Foreskin melanocyte (primary cell): ENCODE measurements at places on chromosomes 12 and 14.

- DNase-seq, result peak; percentile 37
Observed at GRCh38 chr12:57182918-57183575, 33.5 kb upstream of the NXPH4 start.

DNA sequence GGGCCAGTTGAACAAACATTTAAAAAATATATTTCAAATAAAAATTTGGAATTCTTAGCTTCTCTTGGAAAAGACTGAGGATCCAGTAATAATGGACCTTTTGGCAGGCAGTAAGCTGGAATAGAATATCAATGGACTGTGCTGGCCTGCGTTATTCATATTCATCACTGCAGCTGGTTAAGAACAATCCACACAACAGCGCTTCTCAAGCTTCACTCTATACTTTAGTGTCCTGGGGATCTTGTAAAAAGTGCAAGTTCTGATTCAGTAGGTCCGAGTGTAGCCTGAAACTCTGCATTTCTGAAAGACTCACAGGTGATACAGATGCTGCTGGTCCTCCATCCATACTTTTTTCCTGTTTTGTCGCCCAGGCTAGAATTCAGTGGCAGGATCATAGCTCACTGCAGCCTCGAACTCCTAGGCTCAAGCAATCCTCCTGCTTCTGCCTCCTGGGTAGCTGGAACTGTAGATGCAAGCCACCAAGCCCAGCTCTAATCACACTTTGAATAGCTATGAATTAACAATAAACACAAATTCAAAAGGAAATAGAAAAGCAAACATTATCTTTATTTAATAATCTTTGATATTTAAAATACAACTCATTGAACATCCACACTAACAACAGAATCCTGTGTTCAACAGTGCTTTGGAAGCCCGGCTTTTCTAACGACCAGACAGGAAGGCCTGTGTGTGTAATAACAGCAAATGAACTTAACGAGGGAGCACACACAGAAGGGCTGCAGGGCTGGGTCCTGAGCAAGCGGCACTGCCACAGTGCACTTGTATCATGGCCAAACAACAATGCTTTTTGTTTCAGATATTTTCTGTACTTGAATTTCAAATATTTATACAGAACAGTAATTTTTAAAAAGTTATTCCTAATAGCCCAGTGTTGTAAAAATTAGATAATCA is 18.4 kb upstream of the TRIP11 start:
- DNase-seq, result no peak

GRCh38 chr12:75982979-75983660 is 48.5 kb downstream of the PHLDA1 start:
- DNase-seq, result no peak

- DNase-seq, result no peak
Observed at GRCh38 chr12:6444031-6444430, 724 bp upstream of the CD27 start.

DNA sequence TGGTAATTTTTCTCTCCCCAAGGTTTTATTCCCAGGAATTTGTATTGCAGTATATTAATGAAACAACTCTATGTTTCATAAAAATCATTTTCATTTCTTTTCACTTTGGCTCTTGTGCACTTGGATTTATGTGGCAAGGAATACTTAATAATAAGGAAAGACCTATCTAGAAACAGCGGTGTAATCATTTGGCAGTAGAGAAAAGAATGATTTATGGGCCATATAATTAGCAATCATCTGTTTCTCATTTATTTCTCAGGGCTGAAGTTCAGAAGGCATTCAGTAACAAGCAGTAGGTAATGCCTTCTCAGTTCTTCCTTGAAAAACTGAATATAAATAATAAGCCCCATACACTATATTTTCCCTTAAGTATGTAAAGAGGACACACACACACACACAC is 172.6 kb downstream of the ANO4 start:
- DNase-seq, result no peak

GRCh38 chr12:70267550-70267949 is 24.3 kb downstream of the CNOT2 start:
- DNase-seq, result peak; percentile 42

DNA sequence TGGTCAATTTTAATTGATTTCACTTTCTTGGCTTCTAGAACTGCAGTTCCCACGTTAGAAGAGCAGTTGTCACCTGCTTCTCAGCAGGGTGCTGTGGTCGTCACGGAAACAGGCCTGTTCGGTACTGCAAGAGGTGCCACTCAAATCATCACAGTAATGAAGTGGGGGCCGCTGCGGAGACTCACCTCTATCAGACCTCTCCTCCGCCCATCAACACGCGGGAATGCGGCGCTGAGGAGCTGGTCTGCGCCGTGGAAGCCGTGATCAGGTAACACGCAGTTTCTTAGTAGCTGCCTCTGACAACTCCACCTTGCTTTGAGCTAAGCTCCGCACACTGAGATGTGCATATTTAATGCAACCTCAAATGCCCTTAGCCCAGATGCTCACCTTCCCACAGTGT is 107.2 kb downstream of the UNC79 start:
- no peak for DNase-seq

- no peak for DNase-seq
Observed at GRCh38 chr14:106578481-106578880, 1052.1 kb downstream of the TMEM121 start.

DNA sequence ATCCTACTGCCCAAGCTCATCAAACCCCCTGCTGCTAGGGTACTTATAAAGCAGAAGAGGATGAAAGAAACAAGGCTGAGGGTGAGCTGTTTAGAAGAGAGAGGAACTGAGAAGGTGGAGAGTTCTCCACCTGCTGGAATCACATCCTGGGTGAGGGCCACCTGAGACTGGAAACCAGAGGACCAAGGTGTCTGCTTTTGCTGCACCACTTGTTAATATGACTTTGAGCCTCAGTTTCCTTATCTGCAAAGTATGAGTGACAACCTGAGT is 203.2 kb upstream of the SSTR1 start:
- no peak for DNase-seq

DNA sequence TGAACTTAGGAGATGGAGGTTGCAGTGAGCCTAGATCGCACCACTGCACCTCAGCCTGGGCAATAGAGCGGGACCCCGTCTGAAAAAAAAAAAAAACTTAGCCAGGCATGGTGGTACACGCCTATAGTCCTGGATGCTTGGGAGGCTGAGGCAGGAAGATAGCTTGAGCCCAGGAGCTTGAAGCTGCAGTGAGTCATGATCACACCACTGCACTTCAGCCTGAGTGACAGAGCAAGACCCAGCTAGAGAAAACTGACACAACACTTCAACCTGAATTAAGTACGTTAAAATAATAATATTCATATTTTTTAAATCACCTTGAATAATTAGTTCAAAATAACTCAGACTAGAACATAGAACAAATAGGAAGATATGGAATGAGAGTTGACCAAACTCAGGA is 5.7 kb upstream of the CATSPERB start:
- DNase-seq, result no peak

- no peak for DNase-seq
Observed at GRCh38 chr14:73795466-73795865, 56.2 kb upstream of the PTGR2 start.

DNA sequence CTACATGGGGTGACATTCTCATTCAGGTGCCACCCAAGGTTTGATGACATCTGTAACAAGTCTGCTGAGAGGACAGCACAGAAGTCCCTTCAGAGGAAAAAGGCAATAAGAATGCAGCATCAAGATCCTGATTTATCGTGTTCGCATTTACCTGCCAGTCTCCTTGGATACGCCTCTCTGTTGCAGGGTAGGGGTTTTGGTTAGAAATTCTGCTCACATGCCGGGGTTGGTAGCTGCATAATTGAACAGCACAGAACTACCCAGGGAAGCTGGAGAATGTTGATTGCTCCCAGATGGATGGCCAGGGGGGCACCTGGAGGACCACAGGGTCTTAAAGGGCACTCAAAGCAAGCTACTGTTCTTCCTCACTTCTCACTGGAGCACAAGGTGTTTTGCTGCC is 31.1 kb upstream of the CHST11 start:
- no peak for DNase-seq

GRCh38 chr14:81363746-81364378 is 36.3 kb downstream of the STON2 start:
- no peak for DNase-seq

DNA sequence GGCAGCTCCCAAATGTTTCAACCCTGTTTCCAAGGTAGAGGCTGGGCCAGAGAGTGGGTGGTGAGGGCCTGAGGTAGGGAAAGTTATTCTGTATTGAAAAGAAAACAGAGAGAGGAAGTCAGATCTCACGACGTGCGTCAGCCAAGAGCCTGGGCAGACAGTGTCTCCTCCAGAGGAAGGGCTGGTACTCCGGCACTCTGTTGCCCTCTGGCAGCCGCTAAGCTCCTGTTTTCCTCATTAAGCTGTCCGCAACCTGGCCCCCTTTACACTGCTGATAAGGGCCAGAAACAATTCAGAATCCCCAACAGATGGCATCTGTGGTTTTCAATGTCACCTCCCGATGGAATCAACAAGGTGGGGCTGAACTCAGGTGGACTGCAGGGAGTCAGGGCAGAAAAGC is 26.0 kb upstream of the LTBP2 start:
- no peak for DNase-seq

DNA sequence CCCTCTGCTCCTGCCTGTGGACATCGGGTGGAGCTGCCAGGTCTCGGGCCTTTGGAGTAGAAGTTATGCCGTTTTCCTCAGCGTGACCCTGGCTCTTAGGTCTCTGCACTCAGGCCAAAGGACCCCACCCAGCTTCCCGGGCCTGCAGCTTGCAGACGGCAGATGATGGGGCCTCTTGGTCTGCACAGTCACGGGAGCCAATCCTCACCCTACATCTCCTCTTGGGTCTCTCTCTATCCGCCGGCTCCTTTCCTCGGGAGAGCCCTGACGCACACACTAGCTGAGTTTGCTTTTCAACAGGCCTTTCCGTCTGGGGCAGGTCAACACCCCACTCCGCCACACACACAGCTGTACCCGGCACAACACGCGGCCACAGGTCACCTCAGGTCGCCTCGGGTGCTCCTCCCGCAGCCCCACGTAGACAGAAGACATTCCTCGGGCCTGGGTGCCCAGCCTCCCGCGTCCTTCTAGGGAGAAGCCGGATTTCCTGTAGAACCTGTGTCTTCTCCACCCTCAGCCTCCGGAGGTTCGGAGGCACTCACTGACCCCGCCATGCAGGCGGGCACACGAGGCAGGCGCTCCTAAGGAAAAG is 9.9 kb downstream of the GALNT9 start:
- no peak for DNase-seq

DNA sequence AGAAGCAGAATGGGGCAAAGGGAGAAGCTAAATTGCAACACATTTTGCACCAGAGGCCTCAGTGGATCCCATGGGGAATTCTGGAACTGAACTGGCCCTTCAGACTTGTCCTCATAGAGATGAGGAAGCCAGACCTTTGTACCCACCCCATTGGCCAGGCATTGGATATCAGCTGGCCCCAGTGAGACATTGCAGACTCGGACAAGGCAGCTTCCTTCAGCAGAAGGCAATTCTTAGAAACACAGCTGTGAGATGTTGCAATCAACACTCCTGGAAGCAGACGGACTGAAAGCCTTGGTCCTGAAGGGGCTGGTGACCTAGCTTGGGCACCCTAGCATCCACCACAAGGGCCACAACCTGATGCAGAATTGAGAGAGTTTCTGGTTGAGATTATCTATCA is 218.1 kb downstream of the MSRB3 start:
- DNase-seq, result no peak

DNA sequence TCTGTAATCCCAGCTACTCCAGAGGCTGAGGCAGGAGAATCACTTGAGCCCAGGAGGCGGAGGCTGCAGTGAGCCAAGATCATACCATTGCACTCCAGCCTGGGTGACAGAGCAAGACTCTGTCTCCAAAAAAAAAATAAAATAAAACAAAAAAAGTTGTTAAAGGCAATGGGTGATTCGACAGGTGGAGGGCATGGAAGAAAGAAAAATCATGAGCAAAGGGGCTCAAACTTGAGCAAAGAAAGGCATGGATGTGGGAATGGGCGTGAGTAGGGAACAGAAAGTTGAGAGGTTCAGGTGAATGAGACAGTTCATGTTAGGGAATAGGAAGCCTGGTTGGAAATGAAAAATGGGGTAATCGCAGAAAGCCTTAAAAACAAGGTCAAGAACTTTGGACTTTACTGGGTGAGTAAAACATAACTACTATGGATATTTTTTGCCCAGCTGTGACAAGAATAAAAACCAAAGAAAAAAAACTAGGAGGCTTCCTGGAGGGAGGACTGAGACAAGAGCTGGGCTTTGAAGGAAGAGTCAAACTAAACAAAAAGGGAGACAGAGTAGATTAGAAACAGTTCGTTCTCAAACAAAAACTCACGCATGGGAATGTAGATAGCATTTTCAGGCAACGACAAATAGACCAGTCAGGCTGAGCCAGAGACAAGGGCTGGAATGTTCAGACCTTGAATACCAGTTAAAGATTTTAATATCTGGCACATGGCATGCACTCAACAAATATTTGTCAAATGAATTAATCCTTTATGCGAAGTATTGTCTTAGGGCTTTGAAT is 18.8 kb downstream of the PYM1 start:
- DNase-seq, result peak; percentile 98

GRCh38 chr14:87449016-87449415 is 544.0 kb downstream of the GALC start:
- no peak for DNase-seq

DNA sequence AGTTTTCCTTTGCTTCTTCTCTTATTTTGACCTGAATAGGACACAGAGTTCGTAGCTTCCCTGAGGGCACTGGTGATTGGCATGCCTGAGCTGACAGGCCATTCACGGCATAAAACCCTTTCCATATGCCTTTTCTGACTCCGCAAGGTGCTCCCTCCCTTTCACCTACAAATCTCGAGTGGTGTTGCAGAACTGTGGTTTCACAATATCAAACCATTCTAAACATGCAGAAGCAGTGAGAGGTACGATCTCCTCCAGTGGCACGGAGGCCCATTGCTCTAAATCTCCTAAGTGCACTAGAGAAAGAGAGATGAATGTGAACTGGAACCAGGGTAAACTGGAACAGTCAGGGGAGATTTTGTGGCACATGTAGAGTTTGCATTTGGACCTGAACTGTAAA is 23.9 kb downstream of the CLSTN3 start:
- no peak for DNase-seq

DNA sequence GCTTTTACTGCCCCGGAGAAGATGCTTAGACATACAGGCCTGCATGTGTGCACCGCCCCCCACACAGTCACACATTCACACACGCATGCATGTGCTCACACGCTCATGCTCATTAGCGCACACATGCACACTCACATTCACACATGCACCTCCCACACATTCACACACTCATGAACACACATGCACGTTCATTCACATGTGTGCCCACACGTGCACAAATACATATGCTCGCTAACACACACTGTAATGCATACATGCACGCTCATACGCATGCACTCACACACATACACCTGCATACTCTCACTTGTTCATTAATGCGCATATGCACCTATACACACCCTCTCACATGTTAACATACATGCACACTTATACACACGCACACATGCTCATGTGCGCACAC is 21.9 kb downstream of the TMEM132C start:
- DNase-seq, result no peak
